ENCODE measurements at places on chromosomes 5 and 9.

GRCh38 chr5:34709861-34710673 is 53.9 kb downstream of the RAI14 start:
- no peak for DNase-seq

- no peak for DNase-seq
Observed at GRCh38 chr5:149125386-149125891, 15.9 kb upstream of the ABLIM3 start.

DNA sequence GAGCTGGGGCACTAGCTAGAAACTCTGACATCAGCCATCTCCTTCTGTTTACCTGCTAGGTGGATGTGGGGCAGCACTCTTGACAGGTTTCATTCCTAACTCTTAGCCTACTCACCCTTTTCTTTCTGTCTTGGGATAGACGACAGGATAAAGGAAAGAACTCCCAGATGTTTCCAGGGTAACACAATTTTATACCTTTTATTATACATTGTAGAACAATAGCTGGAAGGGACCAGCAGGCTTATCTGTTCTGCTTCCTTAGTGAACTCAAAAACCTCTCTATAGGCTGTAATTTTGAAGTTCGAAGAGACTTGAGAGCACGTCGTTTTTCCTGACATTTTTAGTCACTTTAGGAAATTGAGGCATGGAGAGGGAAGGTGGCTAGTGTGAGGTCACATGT is 13.2 kb downstream of the SPTAN1 start:
- DNase-seq: no peak

DNA sequence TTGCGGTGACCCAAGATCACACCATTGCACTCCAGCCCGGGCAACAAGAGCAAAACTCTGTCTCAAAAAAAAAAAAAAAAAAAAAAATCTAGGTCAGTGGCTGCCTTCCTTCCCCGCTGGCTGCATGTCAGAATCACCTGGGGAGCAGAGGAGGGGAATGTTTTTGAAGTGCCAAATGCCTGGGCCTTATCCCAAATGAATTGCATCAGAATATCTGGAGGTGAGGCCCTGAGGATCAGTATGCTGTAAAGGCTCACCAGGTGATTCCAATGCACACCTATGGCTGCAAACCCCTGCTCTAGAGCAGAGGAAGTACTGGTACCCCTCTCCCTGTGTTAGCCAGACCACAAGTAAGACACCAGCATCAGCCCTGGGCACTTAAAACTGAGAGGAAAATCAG is 44.7 kb upstream of the GABRP start:
- no peak for DNase-seq

- no peak for DNase-seq
Observed at GRCh38 chr5:159471904-159472303, 141.6 kb upstream of the IL12B start.

DNA sequence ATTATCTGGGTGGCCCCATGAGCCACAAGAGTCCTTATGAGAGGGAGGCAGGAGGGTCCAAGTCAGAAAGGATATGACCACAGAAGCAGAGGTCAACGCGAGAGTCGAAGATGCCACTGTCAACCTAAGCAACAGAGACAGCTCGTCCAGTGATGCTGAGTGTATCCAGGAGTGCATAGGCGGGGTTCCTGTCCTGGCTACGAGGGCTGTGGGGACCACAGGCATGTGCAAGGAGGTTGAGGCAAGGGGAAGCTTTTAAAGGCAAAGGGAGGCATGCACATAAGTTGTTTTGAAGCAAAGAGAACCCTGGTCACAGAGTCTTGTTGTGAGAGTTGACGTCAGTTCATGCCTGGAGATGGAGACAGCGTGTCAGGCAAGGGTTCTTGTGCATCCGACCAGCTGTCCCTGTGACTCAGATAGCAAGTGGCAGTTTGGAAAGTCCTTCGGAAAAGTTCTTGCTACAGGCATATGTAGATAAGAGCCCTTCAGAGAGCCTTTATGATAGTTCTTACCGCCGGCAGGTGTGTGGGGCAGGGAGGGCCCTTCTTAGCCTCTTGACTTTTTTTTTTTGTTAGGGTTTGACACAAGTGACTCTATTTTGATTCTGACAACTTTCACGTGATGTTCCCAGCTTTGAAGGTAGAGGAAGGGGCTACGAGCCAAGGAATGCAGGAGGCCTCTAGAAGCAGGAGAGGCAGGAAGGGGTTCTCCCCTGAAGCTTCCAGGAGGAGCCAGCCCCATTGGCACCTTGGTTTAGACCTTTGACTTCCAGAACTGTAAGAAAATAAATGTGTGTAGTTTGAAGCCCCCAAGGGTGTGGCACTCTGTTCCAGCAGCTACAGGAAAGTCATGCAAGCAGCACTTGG is 66.0 kb upstream of the FCN1 start:
- no peak for DNase-seq

DNA sequence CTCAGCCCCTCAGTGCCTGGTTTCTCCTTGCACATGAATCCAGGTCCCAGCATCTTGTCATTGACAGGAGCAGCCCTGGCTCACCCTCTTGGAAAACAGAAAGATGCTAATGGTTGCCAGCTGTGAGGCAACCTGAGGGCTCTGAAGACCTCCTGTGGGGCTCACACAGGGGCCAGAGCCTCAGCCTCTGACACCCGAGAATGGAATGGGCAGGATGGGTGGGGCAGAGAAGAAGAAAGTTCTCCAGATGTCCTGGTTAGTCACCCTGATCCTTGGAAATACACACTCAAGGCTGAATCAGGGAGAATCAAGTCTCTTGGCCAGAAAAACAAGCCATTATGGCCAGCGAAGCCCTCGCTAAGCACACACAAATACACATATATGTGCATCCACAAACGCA is 32.3 kb upstream of the SPATA31E1 start:
- DNase-seq: no peak

- no peak for DNase-seq
Observed at GRCh38 chr5:127256886-127257597, 33.6 kb upstream of the MEGF10 start.

- DNase-seq: no peak
Observed at GRCh38 chr5:181120306-181120705, 10.7 kb downstream of the OR2V1 start.

- no peak for DNase-seq
Observed at GRCh38 chr9:68755051-68755450, 50.0 kb downstream of the PIP5K1B start.

DNA sequence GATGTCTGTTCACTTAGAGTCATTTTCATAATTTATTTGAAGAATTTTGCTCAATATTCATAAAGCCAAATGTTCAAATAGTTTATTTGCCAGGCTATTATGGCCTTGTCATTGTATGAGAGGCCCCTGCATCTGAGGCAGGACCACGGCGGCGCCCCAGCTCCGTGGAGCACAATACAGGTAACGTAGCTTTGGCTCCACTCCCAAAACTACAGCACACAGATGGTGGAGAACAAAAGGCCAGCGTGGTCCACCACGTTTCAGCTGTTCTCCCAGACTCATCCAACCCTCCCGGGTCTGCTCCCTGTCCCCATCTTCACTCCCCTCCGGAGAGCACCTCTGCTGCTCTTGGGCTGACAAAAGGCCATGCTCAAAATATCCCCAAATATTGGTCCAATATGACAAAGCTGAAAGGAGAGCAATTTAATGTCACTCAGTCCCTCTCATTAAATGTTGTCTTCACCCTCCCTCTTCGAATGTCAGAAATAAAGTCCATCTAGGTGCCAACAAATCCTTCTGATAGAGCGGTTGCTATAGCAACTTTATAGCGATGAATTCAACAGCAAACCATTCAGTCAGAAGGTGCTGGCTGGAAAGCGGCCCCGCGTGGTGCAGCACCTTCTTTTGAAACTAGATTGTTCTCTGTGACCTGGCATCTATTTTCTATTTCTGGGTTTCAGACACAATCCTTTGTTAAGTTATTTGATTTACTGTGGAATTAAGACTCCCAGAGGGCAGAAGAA is 504.3 kb downstream of the ARHGEF28 start:
- DNase-seq: no peak

- DNase-seq: no peak
Observed at GRCh38 chr9:104849023-104849422, 78.9 kb downstream of the ABCA1 start.

- DNase-seq: no peak
Observed at GRCh38 chr5:108858959-108859358, 111.3 kb downstream of the FER start.

DNA sequence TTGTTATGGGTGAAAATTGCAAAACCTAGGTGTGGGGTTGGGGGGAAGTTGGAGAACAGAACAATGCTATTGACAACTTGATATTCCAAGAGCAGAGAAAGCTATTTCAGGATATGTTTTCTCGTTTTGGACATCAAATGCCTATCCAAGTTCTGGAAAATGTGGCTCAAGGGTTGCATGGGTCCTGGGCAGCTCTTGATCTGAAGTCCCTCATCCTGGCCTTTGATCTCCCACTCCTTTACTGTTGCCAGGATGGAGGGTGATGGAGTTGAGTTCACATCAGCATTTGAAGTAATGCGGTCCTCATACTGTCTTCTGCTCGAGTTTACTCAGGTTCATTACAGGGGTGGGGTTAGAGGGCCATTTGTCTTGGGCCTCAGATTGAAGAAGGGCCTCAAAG is 76.9 kb upstream of the RPS23 start:
- DNase-seq: no peak

GRCh38 chr9:31084350-31084749 is 1300.1 kb upstream of the ACO1 start:
- DNase-seq: no peak

- peak; percentile 31 for DNase-seq
Observed at GRCh38 chr5:151612689-151613427, 21.7 kb upstream of the FAT2 start.

- no peak for DNase-seq
Observed at GRCh38 chr5:100818340-100818739, 84.7 kb downstream of the ST8SIA4 start.

GRCh38 chr5:111668477-111669414 is 88.2 kb downstream of the NREP start:
- DNase-seq: no peak

GRCh38 chr5:126863402-126863801 is 86.5 kb downstream of the LMNB1 start:
- no peak for DNase-seq

DNA sequence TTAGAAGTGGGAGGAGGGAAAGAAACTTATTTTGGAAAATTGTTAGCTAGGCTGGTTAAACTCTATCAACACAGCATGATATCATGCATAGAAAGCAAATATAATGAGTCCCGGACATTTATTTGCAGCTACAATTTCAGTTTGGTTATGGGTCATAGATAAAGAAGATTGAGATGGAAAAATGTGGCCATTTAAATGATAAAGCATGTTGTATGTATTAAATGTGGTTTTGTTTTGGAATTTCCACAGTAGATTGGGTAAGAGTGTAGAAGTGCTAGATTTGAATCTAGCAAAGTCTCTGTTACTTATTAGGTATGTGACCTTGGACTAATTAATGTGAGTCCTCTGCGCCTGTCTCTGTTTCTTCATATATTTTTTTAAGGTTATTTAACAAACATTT is 217.4 kb downstream of the KDM4C start:
- DNase-seq: no peak

DNA sequence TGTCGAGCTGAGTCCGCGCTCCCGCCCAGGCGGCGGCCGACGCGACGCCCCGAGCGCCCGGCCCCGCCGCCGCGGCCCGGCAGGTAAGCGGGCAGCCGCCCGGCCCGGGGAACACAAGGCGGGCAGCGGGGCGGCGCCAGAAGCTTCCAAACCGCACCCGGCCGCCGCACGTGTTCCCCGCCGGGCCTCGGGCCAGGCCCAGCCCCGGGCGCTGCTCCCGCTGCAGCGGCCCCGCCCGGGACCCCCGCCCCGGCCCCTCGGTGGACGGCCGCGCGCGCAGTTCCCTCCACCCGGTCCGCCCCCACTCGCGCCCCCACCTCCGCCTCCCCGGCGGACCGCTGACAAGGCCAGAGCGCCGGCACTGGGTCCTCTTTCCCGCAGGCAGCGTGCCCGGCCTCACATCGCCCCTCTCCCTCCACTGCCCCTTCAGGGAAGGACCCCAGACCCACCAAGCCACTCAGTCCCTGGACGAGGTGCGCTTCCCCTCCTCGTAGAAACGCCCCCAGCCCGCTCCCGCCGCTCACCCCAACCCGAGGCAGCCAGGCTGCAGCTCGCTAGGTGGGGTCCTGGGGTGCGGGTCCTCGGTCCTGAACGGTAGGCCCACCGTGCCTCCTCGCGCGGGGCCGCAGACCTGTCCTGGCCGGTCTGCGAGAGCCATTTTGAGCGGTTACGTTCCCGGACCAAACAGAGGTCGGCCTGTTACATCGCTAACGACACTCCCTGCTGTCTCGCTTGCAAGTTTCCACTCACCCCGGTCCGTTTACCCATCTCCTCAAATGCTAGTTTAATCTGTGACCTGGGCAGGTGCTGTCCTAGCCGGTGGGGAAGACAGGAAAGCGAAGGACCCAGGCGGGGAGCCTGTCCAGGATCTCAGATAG is 475 bp downstream of the WDR5 start:
- DNase-seq: no peak

- no peak for DNase-seq
Observed at GRCh38 chr9:20632705-20633104, 10.4 kb upstream of the MLLT3 start.

DNA sequence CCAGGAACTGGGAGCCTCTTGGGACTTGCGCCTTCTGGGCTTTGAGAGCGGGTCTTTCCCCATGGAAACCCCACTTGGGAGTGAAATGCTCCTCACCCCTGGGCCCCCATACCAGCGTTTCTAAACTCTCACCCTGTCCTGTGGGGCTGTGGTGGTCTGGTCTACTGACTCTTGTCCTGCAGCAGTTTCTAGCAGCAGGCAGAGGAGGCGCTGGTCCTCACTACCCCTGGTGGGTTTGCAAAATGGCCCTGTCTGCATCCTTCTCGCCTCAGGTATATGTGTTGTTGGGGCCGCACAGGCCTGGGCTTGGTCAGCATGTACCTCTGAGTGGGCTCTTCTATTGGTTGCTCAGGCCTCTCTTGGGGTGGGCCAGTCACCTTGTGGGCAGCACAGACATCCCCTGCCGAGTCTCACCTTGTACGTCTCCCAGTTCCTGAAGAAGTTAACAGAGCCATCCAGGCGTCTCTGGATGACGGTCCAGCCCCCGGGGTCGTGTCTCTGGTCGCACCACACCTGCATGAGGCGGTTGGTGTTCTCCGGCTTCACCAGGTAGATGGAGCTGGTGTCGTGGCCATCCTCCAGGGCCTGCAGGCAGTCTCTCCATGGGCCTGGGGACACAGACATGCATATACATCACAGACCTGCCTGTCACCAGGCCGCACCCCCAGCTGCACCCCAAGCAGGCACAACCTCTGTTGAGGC is 29.0 kb downstream of the ANGPTL2 start:
- DNase-seq: no peak

DNA sequence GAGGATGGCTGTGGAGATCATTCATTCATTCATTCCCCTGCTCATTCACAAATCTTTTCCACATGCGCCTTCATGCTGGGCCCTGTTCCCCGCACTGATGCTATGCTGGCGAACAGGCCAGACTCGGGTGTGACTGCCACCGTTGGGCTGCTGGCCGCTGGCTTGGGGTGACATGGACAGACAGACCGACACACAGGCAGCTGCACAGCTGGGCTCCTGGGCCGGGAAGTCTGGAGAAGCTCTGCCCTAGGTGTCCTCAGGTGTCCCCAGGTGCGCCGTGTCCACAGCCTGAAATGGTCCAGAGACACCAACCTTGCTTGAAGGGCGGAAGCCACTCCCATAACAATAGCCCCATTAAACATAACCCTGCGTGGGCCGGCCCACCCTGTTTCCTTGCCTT is 35.0 kb upstream of the BARHL1 start:
- no peak for DNase-seq

- DNase-seq: no peak
Observed at GRCh38 chr9:81377320-81377719, 312.0 kb downstream of the TLE1 start.

- DNase-seq: no peak
Observed at GRCh38 chr5:136506131-136506530, 140.8 kb upstream of the TRPC7 start.

GRCh38 chr5:102794047-102794446 is 38.9 kb downstream of the PAM start:
- no peak for DNase-seq

Measured in stimulated activated CD4-positive, alpha-beta T cell treated with anti-CD3 and anti-CD28 coated beads, Interleukin-12 subunit alpha, Interleukin-12 subunit beta, amount 100 ng/mL, for 24 hours (primary cell).